ENCODE measurements at places on chromosomes 4 and X.

DNA sequence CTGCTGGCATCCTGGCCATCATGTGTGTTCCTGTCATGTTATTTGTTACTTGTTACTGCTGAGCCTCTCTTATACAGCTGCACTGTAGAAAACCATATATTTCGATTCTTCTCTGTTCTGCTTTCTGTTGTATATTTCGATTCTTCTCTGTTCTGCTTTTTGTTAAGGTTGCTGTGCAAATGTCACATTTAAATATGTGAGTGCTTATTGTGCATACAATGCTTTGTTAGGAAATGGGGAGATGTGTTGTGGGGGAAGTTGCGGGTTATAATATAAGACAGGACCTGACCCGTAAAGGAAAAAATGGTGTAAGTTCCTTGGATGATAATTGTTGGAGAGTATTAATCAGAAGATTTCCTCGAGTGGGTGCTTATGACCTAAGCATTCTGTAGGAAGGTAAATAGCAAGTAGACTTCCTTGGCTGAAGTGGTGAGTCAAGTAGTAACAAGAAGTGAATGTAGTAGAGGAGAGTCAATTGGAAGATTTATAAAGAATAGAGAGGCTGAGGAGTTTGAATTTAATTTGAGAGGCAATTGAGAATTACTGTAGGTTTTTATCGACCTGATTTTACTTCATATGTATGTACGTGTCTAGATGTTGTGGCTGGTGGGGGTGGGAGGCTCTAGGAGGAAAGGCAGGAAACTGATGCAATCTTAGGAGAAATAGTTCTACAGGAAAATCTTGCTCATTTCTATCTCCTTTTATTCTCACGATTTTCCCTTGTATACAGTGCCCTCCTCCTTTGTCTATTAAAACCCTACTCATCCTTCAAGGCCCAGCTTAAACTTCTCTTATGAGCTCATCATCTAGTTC is 8.5 kb downstream of the OGT start:
- DNase-seq: no peak

DNA sequence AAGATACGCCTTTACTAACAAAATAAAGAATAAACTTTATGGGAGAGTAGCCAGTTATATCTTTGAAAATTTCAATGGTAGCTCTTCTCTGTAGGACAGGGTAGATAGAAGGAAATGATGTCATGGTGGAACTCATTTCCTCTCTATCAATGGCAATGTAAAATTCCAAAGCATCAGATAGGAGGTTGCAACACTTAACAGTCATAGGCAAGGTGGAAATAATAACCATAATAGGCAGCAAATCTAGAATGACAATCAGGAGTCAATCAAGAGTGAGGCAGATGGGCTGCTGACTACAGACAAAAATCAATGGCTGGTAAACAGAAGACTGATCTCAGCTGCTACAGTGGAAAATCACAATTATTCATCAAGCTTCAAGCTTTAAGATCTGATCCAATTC is 53.9 kb upstream of the TET2 start:
- DNase-seq: no peak

GRCh38 chrX:55767100-55767499 is 49.6 kb downstream of the RRAGB start:
- DNase-seq: no peak

GRCh38 chr4:1874201-1874600 is 3.0 kb downstream of the NSD2 start:
- no peak for DNase-seq

DNA sequence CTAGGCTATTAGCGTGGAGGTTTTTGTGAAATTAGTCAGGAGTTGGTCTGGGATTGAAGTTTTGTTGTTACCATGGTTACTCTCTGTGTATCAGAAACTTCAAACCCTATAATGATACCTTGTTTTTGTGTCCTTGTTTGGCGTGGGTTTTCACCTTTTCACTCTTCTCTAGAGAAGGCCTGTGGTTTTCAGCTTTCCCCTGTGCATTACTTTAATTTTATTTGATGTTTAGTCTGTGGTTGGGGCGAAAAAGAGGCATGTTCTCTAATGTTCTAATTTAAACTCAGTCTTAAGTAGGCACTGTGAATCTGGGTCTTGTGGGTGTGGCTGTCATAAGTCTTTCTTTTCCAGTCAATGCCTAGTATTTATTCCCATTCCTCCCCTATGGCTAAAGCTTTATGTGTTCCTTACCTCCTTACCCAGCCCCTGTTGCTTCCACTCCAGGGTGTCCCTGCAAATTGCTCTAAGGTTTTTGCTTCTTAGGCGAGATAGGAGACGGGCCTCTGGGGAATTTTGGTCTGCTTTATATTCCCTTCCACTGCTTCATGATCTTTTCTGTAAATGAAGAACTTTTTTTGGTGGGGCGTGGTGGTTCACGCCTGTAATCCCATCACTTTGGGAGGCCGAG is 326.3 kb upstream of the ZCCHC13 start:
- no peak for DNase-seq

- no peak for DNase-seq
Measured at GRCh38 chr4:146095860-146096259, 79.7 kb upstream of the LSM6 start.

DNA sequence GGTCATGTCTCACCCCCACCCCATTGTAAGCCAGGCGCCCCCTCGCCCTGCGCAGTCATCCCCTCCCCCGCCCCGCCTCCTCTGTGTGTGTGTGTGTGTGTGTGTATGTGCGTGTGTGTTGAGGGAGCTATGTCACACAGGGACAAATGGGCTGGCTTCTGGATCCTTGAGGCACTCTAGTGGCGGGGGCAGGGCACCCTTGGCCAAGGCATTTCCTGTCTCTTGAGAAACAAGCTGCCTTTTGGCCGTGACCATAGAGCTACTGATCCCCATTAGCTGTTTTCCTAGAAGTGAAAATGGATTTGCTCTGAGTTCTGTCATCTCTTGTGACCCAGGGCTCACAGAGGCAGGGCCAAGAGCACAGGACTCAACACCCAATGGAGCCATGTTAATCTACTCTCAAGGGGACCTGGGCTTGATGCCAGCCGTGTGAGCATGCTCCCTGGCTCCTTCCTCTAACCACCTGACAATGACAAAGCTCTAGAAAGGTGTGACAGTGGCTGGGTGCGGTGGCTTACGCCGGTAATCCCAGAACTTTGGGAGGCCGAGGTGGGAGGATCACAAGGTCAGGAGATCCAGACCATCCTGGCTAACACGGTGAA is 162.5 kb upstream of the BCOR start:
- no peak for DNase-seq
